ENCODE measurements at places on chromosomes 1 and 21.

- ATAC-seq = no peak
- peaks cover 21% of the 10 kb centered on the region for H3K27me3 ChIP-seq
- no peak overlapping the region for H3K27ac ChIP-seq
- peaks cover 12% of the 10 kb centered on the region for H3K4me1 ChIP-seq
These were observed 74.9 kb upstream of the F3 start for GRCh38 chr1:94616506-94616905.

GRCh38 chr1:173478094-173478674, 1.0 kb downstream of the PRDX6 start:
- peaks cover 49% of the 10 kb centered on the region for H3K4me1 ChIP-seq
- peak overlapping the region; percentile 85 for H3K27ac ChIP-seq
- peak overlapping the region; percentile 86 for H3K4me3 ChIP-seq
- no peaks in the 10 kb centered on the region for H3K27me3 ChIP-seq

- no peaks in the 10 kb centered on the region for H3K4me1 ChIP-seq
- ATAC-seq = no peak
- no peak overlapping the region for H3K4me3 ChIP-seq
These were observed 307.7 kb downstream of the USP25 start for GRCh38 chr21:16037421-16037955.

- H3K27me3 ChIP-seq = no peaks in the 10 kb centered on the region
- H3K4me1 ChIP-seq = no peaks in the 10 kb centered on the region
- no peak overlapping the region for H3K27ac ChIP-seq
- no peaks in the 10 kb centered on the region for H3K36me3 ChIP-seq
- H3K4me3 ChIP-seq = no peak overlapping the region
These were observed 81.0 kb upstream of the AKT3 start for GRCh38 chr1:243930822-243931671.

DNA sequence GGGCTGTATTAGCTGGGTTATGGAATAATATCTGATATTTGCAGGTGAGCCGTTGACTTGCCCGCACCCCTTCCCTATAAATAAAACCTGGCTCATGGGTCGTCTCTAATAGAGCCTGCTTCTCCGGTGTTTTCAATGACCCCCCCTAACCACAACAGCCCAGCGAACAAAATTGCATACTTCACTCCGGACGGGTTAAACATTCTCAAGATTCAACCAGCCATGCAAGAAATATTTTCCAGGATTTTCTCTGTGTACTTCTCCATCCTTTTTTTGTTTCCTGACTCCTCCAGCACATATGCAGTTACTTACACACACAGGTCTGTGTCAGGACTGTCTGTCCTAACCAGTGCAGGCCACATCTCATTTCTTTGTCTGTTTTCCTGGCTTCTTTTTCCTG, 267.7 kb downstream of the ZNF648 start:
- no peak overlapping the region for H3K27ac ChIP-seq
- H3K36me3 ChIP-seq = no peaks in the 10 kb centered on the region
- no peaks in the 10 kb centered on the region for H3K4me1 ChIP-seq
- no peak overlapping the region for H3K4me3 ChIP-seq
- H3K27me3 ChIP-seq = peaks cover 10% of the 10 kb centered on the region
- ATAC-seq = no peak

- no peak for ATAC-seq
- no peak overlapping the region for H3K27ac ChIP-seq
These were observed 320.2 kb downstream of the ZP4 start for GRCh38 chr1:237570530-237570929.

- no peaks in the 10 kb centered on the region for H3K4me1 ChIP-seq
- H3K27me3 ChIP-seq = no peaks in the 10 kb centered on the region
- no peak overlapping the region for H3K27ac ChIP-seq
- ATAC-seq = no peak
- H3K36me3 ChIP-seq = no peaks in the 10 kb centered on the region
- no peak overlapping the region for H3K4me3 ChIP-seq
These were observed 210.7 kb upstream of the TMPRSS15 start for GRCh38 chr21:18614303-18614702.

DNA sequence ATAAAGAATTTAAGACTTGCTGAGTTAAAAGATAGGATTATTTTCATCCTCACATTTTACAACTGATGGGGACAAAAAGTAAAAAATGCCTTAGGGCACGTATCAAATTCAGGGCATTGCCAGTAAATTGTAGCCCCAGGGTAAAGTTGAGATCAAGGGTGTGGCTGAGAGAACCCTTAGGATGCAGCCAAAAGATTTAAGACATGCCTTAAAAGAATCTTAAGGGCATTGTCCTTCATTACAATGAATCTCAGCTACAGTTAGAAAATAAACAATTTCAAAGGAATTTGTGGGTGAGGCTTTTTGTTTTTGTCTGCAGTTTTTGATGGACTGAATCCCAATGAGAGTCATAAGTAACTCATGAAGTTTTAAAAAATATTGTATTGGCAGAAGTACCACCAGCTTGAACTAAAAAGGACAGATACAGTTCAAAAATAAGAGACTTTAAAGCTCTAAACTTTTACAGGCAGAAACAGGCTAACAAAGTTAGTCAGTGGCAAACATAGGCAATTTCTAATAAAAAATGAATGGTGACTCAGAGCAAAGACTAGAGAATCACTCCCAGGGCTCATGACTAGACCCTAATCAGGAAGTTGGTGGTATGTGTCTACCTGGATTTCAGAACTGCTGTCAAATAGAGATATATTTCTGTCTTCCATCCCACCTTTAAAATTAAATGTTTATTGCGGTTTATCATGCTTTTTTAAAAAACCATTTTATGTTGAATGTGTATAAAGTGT, 165.1 kb upstream of the SNX7 start:
- H3K27ac ChIP-seq = no peak overlapping the region
- no peak overlapping the region for H3K4me3 ChIP-seq
- ATAC-seq = no peak
- H3K27me3 ChIP-seq = no peaks in the 10 kb centered on the region
- H3K36me3 ChIP-seq = no peaks in the 10 kb centered on the region
- no peaks in the 10 kb centered on the region for H3K4me1 ChIP-seq

DNA sequence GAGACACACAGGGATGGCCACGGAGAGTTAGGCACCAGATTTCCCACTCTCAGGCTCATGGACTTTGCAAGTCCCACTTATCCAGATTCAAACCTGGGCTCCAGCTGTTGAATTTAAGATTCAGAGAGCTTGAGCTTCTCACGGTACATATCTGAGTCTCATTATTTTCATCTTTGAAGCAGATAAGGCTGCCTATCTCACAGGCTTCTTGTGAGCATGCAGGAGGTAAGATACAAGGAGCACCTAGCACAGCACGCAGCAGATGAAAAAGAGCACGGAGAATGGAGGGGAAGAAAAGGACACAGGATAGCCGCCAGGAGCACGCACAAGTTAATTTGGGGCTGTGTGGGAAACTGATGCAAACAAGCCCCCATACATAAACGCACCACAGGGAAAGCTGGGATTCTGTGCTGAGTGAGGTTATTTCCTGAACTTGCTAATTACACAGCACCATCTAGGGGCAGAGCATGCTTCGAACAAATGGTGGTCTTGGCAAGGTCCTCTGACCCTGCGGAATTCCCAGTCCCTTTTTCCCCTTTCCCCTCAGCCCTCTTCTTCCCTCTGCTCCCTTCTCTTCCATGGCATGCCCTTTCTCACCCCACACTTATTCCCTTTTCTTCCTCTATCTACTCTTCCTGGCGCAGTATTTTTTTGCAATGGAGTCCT, 134.7 kb upstream of the VANGL1 start:
- no peaks in the 10 kb centered on the region for H3K4me1 ChIP-seq
- ATAC-seq = no peak
- peaks cover 16% of the 10 kb centered on the region for H3K27me3 ChIP-seq
- no peaks in the 10 kb centered on the region for H3K36me3 ChIP-seq
- H3K27ac ChIP-seq = no peak overlapping the region
- no peak overlapping the region for H3K4me3 ChIP-seq

DNA sequence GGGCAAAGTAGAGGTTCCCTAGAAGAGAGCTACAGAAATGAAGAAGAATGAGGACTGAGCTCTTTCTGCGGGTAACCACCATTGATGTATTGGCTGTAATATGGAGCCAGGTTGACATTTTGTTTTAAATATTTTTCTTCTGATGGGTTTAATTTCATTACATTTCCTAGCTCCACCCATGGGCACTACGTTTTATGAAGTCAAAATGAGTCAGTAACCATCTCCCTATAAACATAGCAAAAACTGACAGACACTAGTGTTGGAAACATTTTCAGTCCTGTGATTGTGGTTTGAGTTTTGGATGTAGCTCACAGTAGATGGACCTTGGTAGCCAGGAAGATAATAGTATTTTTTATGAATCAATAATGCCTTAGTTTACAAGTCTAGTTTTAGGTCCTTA, 470.4 kb upstream of the B3GALT2 start:
- ATAC-seq = no peak
- no peak overlapping the region for H3K27ac ChIP-seq
- peaks cover 6% of the 10 kb centered on the region for H3K36me3 ChIP-seq
- H3K27me3 ChIP-seq = peaks cover 15% of the 10 kb centered on the region
- no peaks in the 10 kb centered on the region for H3K4me1 ChIP-seq
- H3K4me3 ChIP-seq = no peak overlapping the region

DNA sequence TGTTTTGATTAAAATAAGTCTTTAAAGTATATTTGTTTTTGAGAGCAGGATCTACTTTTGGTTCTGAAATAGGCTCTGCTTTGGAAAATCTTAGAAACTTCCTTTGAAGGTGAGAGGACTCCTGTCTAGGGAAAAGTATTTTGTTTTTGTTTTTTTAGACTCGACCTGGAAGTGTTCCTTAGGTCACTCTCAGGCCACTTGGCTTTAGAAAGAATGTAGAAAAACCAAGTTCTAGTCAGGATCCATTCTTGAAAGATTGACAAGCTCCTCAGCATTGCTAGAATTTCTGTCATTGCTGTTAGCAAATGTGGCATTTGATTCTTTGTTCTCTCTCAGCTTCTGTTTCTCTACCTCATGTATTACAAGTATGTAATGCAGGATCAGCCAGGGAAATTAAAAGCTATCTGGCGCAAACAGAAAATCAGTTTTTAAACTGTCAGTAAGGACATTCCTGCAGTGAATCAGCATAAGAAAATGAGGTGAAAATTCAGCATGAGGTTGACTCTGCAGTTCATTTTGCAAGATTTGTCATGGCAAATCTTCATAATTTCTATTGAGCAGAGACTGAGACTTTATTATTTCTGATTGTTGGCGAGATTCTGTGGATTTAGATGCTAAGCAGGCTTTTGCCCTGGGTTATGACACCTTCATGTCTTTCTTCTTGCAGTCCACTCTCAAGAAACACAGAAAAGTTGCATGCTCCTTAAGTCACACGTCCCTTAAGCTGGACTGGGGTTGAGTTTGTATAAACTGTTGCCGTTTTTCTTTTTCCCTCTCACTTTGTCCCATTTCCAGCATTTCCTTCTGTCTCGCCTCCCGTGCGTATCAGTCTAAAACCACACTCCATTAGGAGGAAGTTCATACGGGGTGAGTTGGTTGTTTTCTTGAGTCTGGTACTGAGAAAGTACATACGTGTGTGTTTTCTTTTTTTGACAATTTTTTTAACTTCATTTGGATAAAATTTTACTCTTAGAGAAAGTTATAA, 12.6 kb downstream of the NTPCR start:
- ATAC-seq = no peak
- H3K36me3 ChIP-seq = peaks cover 67% of the 10 kb centered on the region
- peaks cover 6% of the 10 kb centered on the region for H3K4me1 ChIP-seq
- no peak overlapping the region for H3K27ac ChIP-seq
- H3K27me3 ChIP-seq = no peaks in the 10 kb centered on the region
- no peak overlapping the region for H3K4me3 ChIP-seq

DNA sequence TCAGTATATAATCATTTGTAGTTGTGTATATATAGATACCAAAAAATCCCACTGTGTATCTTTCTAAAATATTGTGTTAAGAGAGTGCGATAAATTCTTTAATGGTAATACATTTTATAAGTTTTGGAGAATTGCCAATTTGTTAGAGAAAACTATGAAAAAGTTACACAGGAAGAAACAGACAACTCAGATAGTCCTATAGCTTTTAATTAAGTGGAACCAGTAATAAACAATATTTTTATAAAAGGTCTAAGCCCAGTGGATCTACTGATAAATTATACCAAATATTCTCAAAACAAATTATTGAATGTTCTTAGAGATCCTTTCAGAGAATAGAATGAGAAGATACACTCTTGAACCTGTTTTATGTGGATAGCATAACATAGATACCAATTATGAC, 50.6 kb downstream of the OBSCN start:
- peaks cover 34% of the 10 kb centered on the region for H3K36me3 ChIP-seq
- H3K27me3 ChIP-seq = no peaks in the 10 kb centered on the region
- no peak overlapping the region for H3K4me3 ChIP-seq

GRCh38 chr1:84615790-84616189, 41.5 kb upstream of the CTBS start:
- no peak overlapping the region for H3K27ac ChIP-seq
- no peak overlapping the region for H3K4me3 ChIP-seq
- H3K4me1 ChIP-seq = peaks cover 4% of the 10 kb centered on the region
- no peaks in the 10 kb centered on the region for H3K27me3 ChIP-seq
- no peak for ATAC-seq

GRCh38 chr1:23524716-23525401, 6.2 kb downstream of the E2F2 start:
- H3K27me3 ChIP-seq = no peaks in the 10 kb centered on the region
- ATAC-seq = peak; percentile 73
- H3K36me3 ChIP-seq = peaks cover 5% of the 10 kb centered on the region

GRCh38 chr1:18761948-18762840, 97.3 kb downstream of the TAS1R2 start:
- H3K36me3 ChIP-seq = no peaks in the 10 kb centered on the region
- no peak overlapping the region for H3K27ac ChIP-seq
- H3K27me3 ChIP-seq = peaks cover 31% of the 10 kb centered on the region
- no peak for ATAC-seq
- H3K4me3 ChIP-seq = no peak overlapping the region

DNA sequence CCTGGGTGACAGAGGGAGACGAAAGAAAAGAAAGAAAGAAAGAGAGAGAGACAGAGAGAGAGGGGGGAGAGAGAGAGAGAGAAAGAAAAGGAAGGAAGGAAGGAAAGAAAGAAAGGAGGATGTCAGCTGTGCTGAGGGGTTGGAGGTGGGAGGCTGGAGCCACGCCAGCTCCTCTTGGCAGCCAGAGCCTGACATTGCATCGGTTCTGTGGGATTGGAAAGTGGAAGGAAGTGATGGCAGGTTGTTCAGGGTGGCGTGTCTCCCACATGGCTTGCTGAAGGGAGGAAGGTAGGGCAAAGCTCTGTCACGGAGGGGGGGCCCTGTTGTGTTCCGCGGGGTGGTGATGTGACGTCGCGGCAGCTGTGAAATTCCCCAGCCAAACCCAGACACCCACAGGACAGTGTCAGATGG, 30.7 kb downstream of the EIF2D start:
- peak overlapping the region; percentile 70 for H3K4me3 ChIP-seq
- peak overlapping the region; percentile 100 for H3K27ac ChIP-seq
- H3K27me3 ChIP-seq = no peaks in the 10 kb centered on the region
- H3K36me3 ChIP-seq = peaks cover 55% of the 10 kb centered on the region
- peak; percentile 52 for ATAC-seq
- peaks cover 78% of the 10 kb centered on the region for H3K4me1 ChIP-seq

- no peaks in the 10 kb centered on the region for H3K27me3 ChIP-seq
- ATAC-seq = no peak
- no peak overlapping the region for H3K27ac ChIP-seq
- H3K4me3 ChIP-seq = no peak overlapping the region
- no peaks in the 10 kb centered on the region for H3K36me3 ChIP-seq
- H3K4me1 ChIP-seq = peaks cover 26% of the 10 kb centered on the region
These were observed 10.2 kb upstream of the IFI16 start for GRCh38 chr1:158999316-159000069.

- ATAC-seq = no peak
- H3K27me3 ChIP-seq = peaks cover 19% of the 10 kb centered on the region
- no peak overlapping the region for H3K27ac ChIP-seq
- no peaks in the 10 kb centered on the region for H3K36me3 ChIP-seq
- no peak overlapping the region for H3K4me3 ChIP-seq
These were observed 8.8 kb upstream of the COG2 start for GRCh38 chr1:230633469-230633868.

- H3K4me1 ChIP-seq = no peaks in the 10 kb centered on the region
- H3K27me3 ChIP-seq = peaks cover 24% of the 10 kb centered on the region
- no peak overlapping the region for H3K4me3 ChIP-seq
- ATAC-seq = no peak
These were observed 130.5 kb downstream of the RWDD3 start for GRCh38 chr1:95364546-95364945.
